ENCODE measurements at places on chromosomes 11 and 22.

- no peak for DNase-seq
Observed at GRCh38 chr11:80414181-80415165, 973.6 kb upstream of the TENM4 start.

GRCh38 chr11:20627701-20628100, 28.3 kb downstream of the SLC6A5 start:
- no peak for DNase-seq

DNA sequence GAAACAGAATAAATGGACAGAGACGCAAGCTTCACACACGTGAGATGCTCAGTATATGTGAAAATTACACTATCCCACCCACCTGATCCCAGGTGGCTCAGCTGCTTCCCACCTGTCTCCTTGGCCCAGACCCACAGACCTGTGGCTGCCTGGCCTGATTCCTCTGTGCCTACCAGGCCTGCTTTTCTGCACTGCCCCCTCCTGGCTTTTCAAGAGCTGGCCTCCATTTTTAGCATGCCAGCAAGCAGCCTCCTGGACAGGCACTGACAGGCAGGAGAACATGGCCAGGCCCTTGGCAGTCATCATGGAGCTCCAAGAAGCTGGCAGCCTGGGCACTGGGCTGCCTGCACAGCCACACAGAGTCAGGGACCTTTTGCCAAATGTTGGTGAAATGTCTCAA, 79.5 kb upstream of the HMGXB4 start:
- DNase-seq, result no peak

- DNase-seq, result no peak
Observed at GRCh38 chr11:127191689-127192088, 191.1 kb upstream of the KIRREL3 start.

DNA sequence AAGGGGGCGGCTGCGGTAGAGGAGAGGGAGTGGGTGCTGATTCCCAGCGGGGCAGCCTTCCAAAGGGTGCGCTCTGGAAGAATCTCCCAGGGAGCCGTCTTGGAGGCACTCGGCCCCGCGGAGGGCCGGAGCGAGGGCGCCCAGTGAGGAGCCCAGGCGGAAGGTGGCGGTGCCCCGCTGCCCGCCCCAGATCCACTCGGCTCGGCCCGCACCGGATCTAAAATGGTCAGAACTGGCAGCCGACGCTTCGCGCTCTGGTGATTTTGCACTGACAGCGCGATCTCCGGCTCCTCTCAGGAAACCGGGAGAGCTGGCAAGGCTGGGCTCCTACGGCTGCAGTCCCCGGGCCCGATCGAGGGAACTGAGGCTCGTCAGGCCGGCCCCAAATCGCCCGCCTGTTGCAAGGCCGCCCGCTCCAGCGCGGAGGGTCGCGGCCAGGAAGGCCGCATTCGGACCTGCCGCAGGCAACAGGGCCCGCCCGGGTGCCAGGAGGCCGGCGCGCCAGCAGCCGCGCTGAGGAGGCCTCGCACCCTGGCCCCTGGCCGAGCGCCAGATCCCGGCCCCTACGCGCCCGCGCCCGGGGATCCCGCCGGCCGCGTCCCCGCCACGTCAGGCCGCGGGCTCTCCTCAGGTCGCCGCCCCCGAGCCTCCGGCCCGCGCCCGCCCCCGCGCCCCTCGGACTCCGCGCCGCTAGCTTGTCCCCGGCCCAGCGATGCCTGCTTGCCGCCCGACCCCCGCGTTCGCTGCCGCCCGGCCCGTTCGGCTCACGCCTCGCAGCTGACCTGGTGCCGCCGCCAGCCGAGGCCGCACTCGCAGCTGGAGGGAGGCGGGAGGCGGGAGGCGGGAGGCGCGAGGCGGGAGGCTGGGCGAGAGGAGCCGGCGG, at the start of gene KLHL22:
Gene KLHL22 (minus strand): TSS at position 818 of the 883 bp plus-strand sequence. CDS start 6,584 bp downstream, outside the sequence.
- no peak for DNase-seq

DNA sequence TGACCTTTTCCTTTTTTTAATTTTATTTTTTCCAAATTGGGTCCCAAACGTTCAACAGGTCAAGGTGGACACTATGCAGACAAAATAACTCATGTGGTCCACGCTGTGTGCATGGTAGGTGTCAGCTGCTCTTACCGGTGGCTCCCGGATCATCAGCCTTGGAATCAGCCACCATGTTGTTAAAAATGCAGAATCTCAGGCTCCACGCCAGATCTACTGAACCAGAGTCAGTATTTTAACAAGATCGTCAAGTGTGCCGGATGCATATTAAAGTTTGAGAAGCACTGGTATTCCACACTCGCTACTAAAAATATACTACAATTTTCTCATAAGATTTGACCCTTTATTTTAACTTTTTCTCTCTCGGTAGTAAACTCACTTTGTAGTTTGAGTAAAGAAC, 553 bp upstream of the LDLRAD3 start:
- no peak for DNase-seq

- DNase-seq, result peak; percentile 31
Observed at GRCh38 chr11:75867778-75868374, 52.9 kb downstream of the UVRAG start.

DNA sequence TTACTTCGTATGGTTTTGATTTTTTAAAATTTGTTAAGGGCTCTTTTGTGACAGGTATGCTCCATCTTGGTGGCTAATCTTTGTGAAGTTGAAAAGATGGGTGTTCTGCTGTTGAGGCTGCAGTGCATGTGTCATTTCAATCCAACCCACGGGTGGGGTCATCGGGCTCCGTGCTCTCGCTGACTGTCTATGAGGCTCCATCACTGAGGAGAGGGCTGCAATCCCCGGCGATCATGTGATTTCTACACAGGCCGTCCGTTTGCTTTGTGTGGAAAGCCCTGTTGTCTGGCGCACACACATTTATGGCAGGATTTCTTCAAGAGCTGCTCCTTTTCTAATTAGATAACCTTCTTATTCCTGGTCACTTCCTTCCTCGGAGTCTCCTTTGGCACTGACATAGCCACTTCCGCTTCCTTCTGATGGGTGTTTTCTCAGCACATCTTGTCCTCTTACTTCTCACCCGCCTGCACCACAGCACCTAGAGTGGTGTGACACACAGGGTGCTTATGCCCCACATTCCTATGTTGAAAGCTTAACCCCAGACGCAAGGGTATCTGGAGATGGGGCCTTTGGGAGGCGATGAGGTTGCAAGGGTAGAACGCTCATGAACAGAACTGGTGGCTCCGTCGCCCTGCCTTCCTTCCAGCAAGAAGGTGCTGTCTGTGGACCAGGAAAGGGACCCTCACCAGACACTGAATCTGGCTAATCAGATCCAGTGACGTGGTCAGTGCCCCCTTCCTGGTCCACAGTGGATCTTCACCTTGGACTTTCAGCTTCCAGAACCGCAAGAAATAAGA, 9.4 kb downstream of the MOB2 start:
- DNase-seq, result no peak

DNA sequence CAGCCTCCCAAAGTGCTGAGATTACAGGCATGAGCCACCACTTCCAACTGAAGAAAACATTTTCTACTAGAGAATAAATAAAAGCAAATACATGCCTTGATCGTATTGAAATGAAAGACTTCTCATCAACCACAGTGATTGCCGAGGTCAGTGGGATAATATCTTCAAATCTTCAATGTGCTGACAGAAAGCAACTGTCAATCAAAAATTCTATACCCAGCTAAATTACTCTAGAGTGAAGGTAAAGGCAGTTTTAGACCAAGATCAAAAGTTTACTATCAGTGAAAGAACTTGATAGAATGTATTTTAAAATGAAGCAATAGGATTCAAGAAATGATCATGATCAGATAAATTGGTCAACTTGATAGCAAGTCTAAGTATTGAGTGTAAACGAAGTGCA, 130.6 kb downstream of the BRD1 start:
- no peak for DNase-seq

DNA sequence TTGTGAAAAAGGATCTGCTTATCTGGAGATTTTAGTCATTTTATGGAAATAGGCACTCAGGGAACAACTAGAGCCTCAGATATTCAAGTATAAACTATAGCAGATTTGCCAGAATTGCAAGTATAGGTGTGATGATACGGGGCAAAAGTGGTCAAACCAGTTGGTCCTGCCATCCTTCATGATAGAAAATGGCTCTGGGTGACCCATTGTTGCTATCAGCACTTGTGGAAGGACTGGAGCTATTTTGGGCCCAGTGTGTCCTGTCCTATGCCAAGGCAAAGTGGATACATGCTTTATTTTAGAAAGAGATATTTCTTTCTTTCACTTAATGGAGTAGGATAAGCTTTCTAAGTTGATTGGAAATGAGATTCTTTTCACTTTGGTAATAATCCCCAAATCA, 85.2 kb downstream of the PPP6R3 start:
- no peak for DNase-seq

DNA sequence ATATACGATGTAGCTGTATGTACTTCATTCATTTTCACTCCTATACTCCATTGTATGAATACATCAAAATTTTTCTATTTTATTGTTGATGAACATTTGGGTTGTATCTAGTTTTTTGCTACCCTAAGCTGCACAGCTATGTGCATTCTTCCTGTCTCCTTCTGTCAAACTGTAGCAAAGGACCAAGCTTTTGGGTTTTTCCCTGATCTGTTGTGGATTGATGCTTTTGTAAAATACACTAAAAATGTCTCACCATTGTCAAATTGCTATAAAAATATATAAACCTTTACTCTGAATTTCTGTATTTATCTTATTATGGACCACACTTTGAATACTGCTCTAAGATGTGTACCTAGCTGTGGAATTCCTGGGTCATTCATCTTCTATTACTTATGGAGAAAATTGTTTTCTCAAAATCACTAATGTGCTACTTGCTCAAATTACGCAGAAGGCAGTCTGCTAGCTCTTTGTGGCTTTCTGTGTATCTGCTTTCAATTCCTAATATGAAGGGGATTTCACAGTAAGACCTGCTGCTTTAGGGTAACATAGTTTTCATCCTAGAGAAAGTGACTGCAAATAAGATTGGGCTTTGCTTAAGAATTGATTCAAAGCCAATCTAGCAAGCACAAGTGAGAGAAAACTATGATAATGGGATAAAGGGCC, 123.4 kb downstream of the CYP2R1 start:
- DNase-seq, result no peak

DNA sequence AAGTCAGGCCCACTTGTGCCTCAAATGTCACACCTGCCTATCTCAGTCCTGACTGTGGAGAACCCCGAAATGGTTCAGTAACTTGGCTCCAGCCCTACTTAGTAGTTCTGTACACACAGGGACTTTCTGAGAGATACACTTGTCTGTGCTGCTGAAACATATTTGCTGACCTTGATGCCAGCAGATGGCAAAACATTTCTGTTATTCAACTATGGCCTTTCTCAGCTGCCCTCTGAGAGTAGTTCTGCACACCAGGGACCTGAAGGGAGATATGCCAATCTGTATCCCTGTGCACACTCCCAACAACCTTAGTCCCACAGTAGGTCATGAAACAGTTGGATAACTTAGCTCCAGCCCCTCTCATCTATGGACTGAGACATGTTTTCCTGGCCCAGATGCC, 1651.5 kb downstream of the LRRC4C start:
- no peak for DNase-seq

DNA sequence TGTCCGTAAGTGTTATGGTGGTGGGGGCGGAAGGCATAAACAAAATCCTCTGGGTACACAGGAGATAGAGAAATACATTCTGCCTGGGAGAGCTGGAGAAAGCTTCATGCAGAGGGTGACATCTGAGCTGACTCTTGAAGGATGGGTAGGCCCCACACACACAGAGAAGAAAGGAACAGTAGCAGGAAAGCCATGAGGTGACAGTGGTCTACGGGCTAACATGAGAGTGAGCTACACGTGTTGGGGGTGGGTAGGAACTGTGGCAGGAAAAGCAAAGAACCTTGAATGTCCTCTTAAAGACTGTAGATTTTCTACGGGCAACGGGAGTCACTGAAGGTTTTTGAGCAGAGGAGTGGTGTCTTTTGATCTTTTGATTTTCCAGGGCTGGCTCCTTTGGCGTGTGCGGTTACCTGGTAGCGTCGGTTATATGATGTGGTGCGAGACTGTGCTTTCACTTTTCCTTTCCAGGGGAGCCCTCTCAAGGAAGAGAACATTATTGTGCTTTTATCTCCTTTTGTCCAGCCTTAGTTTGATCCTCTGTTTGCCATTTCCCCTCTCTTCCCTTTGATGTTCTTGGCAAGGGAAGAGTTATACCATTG, 39.7 kb downstream of the ADAMTS8 start:
- no peak for DNase-seq

- DNase-seq, result no peak
Observed at GRCh38 chr11:71500601-71501021, 26.5 kb upstream of the KRTAP5-7 start.

DNA sequence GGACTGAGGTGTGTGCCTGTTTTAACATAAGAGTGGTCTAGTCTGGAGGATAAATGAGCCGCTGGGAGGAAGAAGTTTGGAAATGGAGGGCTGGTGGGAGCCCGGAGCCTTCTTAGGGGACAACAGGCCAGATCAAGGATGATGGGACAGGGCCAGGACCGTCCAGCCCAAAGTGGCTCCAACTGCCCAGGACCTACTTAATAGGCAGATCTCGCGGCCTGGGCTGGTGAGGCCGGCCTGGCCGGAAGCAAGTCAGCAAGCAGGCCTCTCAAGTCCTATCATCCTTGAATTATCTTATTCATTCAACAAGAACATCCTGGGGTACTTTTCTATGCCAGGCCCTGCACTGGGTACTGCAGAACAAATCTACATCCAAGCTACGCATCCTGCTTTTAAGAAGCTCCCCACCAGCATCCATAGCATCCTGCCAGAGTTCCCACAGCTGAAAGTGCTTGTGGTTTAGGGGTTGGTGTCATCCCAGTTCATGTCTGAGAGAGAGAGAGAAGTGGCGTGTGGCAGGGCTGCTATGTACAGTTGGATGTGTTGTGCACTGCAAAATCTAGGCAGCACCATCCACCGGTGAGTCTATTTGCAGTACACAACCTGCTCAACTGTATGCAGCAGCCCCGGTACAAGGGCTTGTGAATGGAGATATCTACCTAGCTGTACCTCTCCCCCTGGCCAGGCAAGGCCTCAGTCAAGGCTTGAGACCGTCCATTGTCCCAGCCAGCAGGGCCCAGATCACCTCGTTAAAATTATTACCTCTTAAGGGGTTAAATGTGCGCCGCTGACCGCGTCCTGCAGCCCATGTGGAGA, 82.1 kb downstream of the FBLN1 start:
- no peak for DNase-seq

DNA sequence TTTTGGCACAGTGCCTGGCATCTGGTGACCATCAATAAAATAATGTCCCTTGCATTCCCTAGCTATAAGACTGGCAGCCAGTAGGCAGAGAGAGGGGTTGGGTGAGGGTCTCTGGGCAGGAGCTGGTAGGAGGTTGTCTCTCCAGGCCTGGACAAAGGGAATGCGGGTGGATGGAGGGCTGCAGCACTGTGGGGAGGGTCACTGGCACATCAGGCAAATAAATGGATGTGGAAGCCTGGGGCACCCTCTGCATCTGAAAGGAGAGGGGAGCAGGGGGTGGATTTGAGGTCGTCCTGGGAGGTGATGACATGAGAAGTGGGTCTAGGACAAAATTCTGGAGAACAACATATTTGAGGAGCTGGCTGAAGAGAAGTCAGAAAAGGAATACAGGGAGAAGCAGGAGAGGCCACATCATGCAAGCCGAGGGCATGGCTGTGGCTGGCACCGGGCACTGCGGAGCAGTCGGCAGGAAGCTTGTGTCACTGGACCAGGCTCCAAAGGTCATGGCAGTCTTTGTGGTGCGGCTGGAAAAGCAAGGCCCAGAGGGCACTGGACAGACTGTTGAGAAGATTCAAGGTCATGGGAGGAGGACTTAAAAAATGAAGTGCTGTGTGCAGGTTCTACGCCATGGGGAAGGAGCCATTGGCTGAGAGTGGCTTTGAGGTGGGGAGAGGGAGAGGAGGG, 36.5 kb upstream of the THY1 start:
- DNase-seq, result no peak
